Midbrain (tissue), 1 donor: ENCODE measurements at places on chromosomes 1 and 21.

- peak; percentile 28 for DNase-seq
Measured at GRCh38 chr1:235835226-235835625, 31.5 kb downstream of the LYST start.

DNA sequence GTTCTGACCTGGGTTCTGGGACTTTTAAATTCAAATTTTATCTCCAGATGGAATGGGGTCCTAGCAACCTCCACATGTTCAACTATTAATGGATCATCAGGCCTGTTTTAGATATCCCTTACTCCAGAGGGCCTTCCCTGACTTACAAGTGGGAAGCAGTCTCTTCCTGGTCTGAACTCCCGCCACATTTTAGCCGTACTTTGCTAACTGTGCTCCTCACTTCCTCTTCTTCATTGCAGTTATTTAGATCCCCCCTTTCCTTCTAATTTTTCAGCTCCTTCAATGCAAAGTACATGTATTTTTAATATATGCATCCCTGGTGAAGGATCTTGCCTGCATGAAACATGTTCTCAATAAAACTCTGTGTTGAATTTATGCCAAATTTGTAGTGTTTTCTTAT is 3.7 kb downstream of the CD1A start:
- DNase-seq, result no peak

GRCh38 chr21:32308696-32309095 is 10.0 kb downstream of the MRAP start:
- no peak for DNase-seq

GRCh38 chr1:231778009-231778719 is 151.6 kb downstream of the DISC1 start:
- peak; percentile 40 for DNase-seq

GRCh38 chr21:38489729-38490128 is 8.5 kb downstream of the ERG start:
- DNase-seq, result no peak

GRCh38 chr1:35324486-35324885 is 56.0 kb downstream of the ZMYM4 start:
- DNase-seq, result no peak

- DNase-seq, result no peak
Measured at GRCh38 chr1:231218078-231218477, 22.9 kb upstream of the GNPAT start.
